ENCODE measurements at places on chromosomes 7 and 10.

- DNase-seq = no peak
Measured at GRCh38 chr7:22240904-22241571, 115.9 kb downstream of the RAPGEF5 start.

DNA sequence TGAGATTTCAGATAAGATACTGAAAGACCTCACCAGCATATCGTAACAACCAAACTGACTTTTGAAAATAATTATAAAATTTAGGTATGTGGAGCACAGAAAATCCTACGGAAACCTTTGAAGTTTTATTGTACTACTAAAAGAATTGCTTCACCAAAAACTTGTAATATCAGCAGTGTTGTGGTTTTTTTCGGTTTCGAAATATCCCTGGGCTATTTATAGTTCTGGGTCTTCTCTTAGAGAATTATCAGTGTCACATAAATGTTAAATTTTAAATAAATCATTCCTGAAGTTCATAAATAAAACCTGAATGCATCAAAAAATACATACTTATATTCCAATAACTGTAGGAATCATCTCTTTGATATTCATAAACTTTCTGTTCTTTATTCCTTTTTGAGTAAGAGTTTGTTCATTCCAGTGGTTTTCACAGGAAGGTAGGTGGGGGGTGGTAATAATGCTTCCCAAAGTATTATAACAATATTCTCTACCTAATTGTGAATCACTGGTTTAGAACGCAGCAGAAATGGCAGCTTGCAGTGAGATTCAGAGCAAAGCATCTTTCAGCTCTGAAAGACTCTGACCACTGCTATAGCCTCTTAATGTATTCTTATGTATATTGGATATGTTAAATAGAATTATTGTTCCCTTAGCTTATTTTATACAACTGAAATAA, 60.2 kb downstream of the ZNF277 start:
- DNase-seq = no peak

DNA sequence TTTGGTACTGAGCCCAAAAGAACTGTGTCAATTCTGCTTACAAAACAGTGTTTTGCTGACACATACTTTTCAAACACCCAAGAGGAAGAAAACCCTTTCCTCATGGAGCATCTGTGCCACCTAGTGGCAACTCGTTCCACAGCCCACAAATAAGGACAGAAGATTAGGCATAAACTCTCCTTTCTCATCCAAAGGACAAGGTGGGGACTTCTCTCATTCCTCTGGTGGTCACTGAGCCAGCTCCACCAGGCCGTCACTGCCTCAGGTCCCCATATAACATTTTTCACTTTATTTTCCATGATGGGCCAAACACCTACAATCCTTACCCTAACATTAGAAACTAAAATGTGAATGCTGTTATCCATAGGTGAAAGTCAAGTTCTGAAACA, 76.9 kb downstream of the RNF216 start:
- DNase-seq = peak; percentile 30

DNA sequence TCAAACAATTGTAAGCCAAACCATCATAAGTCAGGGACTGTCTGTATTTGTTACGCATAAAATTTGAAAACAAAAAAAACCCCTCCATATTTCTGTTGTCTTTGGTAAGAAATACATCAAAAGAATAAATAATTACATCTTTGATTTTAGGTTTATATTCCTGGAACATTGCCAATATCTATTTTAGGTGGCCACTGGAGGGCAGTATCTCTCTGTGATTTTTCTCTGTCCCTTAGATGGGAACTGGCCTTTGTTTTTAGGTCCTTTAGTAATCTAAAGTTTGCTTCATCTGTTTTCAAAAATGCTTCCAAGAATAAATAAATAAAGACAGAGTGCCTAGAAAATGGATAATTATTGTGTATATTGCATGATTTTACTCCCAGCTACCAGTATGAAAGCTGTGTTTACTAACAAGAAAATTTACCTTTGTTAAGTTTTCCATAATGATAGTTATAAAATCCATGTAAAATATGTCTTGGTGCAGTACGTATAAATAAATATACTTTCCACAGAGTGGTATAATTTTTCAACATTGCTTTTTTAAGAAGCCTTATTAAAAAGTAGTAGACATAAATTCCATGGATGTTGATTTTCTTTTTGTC, 64.2 kb downstream of the PHYHIPL start:
- DNase-seq = no peak

DNA sequence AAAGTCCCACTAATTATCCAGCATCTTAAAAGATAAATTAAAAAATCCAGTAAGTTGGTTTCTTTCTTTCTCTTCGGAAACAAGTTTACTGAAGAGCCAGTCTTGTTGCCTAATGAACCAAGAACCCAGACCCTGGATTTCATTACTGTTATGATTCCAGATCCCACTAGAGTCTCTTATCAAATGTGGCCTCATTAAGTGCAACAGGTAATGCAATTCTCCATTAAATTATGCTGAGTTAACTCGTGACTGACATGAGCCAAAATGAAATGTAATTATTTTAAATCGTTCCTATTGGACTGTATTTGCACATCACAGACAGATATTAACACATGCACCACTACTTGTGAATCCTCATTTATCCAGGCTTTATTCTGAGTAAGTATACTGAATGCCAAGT, 115.6 kb downstream of the NXPH1 start:
- no peak for DNase-seq

GRCh38 chr7:37942934-37943610, 22.6 kb downstream of the EPDR1 start:
- no peak for DNase-seq

- DNase-seq = peak; percentile 27
Measured at GRCh38 chr7:32298408-32299132, 191.6 kb downstream of the LSM5 start.

DNA sequence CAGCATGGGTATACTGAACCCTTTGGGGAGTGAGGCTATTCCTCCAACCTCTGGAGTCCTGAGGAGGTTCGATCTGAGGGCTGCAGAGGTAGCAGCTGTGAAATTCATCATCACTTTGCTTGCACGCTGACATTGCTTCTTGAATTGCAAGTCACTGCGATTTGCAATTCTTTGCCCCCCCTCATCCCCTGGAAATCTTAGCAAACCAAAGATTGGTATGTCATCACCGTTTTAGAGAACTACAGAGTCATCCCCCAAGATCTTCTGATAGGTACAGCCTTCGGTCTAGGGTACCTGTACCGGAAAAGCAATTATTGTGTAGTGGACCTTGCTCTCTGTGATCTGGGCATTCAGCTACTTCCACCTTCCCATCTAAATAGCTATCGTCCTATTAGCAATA, 192.6 kb downstream of the KLF6 start:
- DNase-seq = no peak

DNA sequence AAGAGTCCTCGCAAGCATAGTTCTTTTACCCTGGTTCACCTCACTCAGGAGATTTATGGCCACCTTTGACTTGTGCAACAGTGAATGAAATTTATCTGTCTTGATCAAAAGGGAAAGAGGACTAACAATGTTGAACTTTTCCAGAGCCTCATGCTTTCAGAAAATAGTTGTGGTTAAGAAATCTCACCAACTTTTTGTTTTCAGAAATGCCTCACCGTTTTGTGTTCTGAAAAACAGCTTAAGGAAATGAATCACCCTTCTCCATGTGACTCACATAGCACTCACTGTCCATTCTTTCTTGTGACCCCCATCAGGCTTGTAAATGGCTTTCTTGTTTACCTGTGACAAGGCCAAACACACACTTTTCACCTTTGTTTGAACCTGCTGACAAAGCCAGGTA, 148.6 kb upstream of the FAM3C start:
- no peak for DNase-seq

GRCh38 chr10:50550291-50550839, 73.4 kb downstream of the SGMS1 start:
- no peak for DNase-seq

- no peak for DNase-seq
Measured at GRCh38 chr10:117597216-117597615, 54.7 kb downstream of the EMX2 start.

DNA sequence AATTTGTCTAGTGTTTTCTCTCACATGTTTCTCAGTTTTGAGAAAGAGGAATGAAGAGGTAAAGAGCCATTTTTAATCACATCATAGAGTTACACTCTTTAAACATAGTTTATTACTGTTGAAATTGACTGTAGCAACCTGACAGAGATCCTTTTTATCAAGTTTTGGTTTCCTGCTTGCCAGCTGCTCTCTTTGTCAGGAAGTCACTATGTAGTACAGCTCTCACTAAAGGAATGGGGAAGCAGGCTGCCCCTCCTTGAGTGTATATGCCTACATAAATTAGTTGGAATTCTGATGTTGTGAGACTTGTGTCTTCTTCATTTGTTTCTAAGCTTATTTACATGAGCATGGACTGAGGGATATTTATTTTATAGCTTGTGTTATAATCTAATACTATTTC, 1274.0 kb upstream of the CELF2 start:
- DNase-seq = no peak

DNA sequence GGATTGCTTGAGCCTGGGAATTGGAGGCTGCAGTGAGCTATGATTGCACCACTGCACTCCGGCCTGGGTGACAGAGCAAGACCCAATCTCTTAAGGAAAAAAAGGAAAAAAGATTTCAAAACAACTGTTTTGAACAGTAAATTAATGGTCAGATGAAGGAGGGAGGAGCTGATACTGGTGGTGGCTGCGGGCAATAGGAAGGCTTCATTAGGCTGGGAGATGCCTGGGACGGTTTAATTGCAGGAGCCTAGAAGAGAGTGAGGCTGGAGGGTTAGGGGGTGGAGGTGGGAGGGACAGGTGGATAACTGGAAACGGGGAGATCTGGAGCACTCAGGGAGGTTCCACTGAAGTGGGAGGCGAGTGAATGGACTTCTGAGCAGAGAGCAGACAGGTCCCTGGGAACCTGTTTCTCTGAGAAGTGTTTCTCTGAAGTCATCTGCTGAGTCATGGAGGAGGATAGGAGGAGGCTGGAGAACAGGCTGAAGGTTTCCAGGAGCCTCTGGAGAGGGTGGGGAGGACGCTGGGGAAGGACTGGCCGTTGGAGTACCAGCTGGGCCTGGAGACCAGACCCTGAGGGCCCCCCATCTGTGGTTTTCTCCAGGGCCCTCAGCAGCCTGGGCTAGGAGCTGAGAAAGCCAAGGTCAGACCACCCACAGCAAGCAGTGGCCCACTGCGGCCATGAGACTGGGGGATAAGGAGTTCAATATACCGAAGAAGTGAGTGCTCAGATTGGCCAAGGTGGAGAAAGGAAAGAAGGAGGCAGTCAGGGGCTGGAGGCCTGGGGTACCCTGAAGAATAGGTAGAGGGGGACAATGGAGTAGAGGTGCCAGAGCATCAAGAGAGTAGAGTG, 14.4 kb upstream of the YWHAG start:
- DNase-seq = no peak

- DNase-seq = no peak
Measured at GRCh38 chr7:13132314-13132713, 444.9 kb downstream of the ARL4A start.

- no peak for DNase-seq
Measured at GRCh38 chr7:124724507-124725192, 40.9 kb downstream of the GPR37 start.

DNA sequence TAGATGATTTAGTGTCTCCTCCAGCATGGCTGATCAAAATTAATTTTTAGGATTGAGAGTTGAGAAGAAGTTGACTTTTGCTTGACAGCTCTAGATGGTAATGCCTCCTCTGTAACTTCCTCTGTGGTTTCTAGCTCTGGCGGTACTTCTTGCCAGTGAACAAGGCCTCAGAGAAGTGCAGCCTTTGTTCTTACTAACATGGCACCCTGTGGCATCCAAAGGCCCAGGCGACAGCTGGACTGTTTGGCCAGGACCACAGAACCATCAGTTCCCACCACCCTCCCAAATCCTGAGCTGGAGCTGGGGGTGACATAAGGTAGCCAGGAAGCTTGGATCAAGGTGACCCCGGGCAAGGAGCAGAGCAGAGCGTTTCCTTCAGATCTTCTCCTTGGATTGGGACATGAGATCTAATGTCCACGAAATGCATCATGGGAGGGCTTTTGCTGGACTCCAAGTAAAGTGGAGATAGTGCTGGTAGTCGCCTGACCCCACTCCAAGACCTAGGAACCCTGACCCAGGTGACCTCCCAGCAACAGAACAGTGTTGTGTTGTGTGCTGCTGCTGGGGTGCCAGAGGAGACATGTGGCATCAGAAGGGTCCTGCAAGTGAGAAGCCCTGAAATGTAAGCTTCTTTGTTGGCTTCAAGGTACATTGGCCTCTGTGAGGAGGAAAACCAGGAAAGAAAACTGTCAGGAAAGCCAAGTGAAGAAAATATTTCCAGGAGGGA, 41.8 kb downstream of the APBB1IP start:
- DNase-seq = no peak

DNA sequence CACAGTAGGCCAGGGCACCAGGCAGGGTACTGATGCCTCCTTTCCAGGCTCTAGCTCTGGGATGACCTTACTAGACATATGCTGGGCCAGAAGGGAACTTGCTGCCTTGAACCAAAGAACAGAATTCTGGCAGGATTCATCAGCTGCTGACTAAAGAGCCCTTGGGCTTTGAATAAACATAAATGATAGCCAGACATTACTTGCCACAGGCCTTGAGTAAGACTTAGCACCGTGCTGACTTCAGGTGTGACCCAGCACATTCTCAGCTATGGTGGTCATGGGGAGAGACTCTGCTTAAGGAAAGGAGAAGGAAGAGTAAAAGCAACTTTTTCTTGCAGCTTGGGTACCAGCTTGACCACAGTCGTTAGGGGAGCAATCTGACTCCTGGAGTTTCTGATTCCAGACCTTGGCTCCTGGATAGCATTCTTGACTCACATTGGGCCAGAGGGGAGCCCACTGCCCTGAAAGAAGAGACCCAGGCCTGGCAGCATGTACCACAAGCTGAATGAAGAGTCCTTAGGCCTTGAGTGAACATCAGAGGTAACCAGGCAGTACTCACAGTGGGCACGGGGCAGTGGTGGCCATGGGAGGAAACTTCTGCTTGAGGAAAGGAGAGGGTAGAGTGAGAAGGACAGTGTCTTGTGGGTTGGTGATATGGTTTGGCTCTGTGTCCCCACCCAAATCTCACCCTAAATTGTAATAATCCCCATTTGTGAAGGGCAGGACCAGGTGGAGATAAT, 926.1 kb upstream of the SORCS1 start:
- no peak for DNase-seq

- no peak for DNase-seq
Measured at GRCh38 chr10:13684252-13684791, 97.6 kb downstream of the PRPF18 start.

- DNase-seq = no peak
Measured at GRCh38 chr7:74092964-74093471, 9.4 kb downstream of the LIMK1 start.

All from NCI-H1105 (cell line).